ENCODE measurements at places on chromosomes 12 and 14.

DNA sequence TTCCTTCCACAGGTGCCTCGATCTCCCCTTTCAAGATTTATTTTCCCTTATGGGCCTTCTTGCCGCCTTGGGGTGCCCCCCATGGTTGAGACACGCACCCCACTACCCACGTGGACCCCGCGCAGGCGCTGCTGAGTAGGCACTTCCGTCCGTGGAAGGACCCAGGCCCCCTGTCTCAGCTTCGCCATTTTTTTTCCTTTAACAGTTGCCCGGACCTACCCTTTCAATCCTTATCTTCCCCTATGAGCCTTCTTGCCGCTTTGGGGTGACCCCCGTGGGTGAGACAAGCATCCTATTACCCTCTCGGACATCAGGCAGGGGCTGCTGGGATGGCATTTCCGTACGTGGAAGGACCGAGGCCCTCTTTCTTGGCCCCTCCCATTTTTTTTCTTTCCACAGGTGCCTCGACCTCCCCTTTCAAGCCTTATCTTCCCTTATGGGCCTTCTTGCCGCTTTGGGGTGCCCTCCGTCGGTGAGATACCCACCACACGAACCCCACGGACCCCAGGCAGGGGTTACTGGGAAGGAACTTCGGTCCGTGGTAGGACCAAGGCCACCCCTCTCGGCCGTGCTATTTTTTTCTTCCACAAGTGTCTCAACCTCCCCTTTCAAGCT is 268.2 kb downstream of the ALG10 start:
- DNase-seq: no peak

- no peak for DNase-seq
Measured at GRCh38 chr12:2588345-2588744, 206.4 kb upstream of the FKBP4 start.

DNA sequence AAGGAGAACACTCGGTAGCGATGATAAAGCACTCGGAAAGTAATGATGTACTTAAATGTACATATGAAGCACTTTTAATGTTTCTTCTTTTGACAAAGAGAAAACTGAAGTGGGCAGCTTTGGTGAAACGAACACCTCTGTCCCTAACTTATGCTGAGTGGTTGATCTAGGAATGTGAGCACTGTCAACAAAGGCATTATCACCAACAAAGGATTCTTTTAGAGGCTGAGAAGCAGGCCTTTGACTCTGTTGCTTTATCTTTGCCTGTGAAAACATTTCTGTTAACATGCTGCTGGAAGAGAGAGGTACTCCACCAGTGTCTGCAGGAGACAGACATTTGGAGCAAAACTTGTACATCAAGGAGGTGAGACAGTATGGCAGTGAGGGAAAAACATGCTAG is 103.2 kb upstream of the VRK1 start:
- DNase-seq: no peak

GRCh38 chr12:115225845-115226244 is 541.9 kb upstream of the TBX3 start:
- no peak for DNase-seq

GRCh38 chr14:92540472-92541048 is 27.0 kb downstream of the RIN3 start:
- no peak for DNase-seq

DNA sequence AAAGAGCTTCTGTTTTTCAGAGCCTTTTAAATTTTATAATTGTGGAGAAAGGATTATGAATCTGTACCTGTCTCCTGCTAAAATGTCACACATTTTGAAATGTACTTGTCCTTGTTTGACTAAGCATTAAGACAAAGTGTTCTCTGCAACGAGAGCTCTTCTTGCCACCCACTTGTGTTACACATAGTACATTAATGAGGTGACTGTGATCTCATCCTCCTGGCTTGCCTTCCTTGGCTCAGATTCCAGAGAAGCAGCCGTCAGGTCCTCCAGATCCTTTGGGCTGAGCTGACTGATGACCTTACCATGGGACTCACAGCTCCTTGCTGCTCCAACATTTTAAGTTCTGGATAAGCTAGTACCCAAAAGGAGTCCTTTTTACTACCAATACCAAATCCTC is 81.4 kb downstream of the BBS10 start:
- no peak for DNase-seq

GRCh38 chr12:116015525-116015924 is 262.0 kb downstream of the MED13L start:
- peak; percentile 17 for DNase-seq

DNA sequence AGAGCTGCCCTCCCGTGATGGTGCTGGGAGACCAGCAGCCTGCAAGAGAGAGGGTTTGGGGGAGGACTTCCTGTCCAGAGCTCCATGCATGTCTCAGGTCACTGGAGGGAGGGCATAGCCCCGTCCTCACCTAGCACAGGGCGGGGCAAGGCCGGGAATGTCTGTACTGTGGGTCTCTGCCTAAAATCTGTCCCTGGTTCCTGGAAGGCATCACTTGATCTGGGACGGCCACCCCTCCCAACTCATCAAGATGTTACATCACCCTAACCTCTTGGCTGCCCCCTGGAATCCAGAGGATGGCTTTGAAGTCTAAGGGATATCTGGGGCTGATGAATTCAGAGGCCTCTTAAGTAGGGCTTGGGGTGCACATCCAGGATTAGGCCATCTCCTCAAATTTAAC is 37.0 kb upstream of the MEG3 start:
- no peak for DNase-seq

GRCh38 chr12:88036353-88036965 is 7.3 kb upstream of the C12orf50 start:
- DNase-seq: no peak

DNA sequence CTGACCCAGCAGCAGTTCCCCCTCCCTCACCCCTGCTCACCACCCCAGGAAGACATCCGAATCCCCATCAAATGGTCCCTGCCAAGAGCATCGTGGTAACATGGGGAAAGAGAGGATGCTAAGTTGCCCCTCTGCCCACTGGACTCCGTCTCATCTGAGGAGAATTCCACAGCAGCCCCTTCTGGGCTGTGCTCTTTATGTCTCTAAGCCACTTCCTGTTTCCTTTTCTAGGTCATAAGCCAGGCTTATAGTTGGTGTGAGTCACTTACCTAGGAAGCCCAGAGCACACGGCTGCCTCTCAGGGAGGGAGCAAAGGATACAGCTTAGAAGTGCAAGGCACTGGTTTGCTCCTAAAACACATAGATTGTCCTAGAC is 76.0 kb downstream of the VCPKMT start:
- DNase-seq: peak; percentile 52

DNA sequence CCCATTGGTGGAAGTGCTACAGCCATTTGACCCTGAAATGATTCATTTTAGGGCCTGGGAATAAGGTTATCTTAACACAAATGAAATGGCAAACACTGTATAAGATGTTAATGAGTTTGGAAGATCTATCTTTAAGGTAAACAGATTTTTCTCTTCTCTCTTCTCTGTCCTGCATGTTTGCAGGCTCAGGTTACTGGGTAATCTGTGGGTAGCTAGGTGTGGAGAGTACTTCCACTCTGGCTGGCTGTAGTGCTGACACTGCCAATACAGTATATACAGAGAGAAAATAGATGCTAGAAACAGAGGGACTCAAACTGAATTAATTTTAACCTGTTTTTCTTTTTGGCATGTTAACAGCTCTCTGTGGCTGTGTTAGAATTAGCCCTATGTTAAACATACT is 84.6 kb downstream of the SLC38A6 start:
- DNase-seq: no peak

DNA sequence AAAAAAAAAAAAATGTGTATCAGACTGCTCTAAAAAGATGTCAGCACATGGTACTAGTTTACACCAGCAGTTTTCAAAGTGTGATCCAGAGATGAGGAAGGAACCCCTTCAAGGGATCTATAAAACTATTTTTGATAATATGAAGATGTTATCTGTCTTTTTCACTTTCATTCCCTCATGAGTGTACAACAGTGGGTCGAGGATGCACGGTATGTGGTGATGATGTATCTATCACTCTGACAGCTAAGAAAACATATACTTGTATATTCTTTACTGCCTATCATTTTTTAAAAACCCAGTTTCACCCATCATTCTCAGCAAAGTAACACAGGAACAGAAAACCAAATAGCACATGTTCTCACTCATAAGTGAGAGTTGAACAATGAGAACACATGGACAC is 12.4 kb downstream of the DUSP16 start:
- no peak for DNase-seq

DNA sequence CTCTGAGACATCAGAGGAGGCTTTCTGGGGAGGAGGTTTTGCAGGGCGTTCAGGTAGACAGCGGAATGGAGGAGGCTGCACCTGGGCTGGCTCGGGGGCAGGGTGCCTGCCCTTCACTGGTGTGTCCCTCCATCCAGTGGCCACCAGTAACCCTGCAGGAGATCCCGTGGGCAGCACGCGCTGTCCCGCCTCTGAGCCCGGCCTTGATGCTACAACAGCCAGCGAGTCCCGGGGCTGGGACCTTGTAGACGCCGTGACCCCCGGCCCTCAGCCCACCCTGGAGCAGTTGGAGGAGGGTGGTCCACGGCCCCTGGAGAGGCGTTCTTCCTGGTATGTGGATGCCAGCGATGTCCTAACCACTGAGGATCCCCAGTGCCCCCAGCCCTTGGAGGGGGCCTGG is 10.0 kb upstream of the ADSS1 start:
- no peak for DNase-seq

DNA sequence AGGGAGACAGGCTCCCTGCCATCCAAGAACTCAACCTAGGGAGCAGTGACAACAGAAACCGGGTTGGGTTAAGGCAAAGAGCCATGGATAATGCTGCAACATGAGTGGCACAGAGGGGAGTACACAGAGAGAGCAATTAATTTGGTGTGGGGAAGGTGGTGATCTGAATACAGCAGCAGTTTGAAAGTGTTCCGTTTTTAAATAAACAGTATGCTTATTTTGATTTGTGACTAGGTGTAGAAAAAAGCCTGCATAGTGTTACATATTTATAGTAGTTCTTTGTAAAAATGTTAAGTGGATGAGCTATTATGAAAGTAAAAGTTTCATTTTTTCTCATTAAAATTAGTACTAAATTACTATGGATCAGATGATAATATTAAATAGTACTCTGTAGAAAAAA is 8.7 kb downstream of the AKAP5 start:
- no peak for DNase-seq

GRCh38 chr12:15230137-15230536 is 8.9 kb upstream of the RERG start:
- no peak for DNase-seq

- no peak for DNase-seq
Measured at GRCh38 chr14:40796168-40796567, 810.5 kb upstream of the LRFN5 start.

DNA sequence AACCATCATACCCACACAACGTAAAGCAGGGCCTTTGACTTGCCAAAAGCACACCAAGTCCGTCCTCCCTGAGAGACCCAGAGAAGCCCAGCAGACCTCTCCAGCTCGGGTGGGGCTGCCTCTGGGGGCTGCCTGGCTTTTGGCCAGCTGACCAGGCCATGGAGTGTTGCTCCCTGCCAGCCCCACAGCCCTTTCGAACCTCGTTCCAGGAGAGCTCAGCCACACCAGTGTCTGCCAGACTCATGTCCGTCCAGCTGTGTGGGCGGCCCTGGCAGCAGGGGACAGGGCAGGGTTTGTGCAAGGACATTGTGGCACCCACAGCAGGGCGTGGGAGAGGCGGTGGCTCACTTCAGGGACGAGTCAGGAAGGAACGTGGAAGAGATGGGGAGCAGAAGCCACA is 22.6 kb upstream of the IRF2BPL start:
- DNase-seq: no peak

DNA sequence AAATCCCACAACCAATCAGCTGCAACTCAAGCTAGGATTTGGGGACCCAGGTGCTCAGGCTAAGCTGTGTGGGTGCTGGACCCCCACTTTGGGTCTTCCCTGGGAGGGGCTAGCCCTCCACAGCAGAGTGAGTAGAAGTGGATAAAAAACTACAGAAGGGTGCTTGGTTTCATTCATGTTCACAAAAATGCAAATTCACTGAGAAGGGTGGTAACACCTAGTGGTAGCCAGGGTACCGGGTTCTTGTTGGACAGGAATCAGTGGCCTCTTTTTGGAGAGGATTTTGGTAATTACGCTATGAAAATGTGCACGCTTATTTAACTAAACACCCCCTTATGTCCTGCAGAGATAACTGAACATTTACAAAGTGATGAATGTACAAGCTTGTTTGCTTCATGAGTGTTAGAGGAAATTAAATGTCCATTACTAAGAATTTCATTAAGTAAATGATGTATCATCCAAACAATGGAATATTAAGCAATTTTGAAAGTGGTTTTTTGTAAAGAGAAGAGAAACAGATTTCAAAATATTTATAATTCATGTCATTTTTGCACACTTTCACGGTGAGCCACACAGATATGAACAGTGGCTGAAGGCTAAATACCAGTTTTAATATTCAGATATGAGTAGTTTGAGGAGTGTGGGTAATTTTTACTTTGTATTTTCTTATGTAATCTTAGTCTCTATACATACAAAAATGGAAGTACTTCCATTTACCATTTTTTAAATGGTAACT is 78.3 kb downstream of the DDX51 start:
- DNase-seq: no peak

GRCh38 chr14:56884617-56885016 is 74.3 kb upstream of the OTX2 start:
- DNase-seq: no peak

- DNase-seq: no peak
Measured at GRCh38 chr12:92926549-92926948, 2.5 kb downstream of the EEA1 start.

DNA sequence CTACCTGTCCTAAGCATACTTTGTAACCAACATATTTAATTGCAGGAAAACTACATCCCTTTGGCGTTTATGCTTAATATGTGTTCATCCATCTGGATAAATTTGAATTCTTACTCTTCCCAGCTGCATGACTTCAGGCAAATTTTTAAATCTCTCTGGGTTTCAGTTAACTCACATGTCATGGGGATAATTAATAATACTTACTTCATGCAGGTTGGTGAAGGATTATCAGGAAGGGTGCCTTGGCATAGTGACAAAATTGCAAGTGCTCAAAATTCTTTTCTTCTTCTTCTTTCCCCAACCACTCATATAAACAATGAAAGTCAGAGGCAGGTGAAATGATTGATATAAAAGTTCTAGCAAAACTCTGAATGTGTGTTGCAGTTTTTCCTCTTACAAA is 15.9 kb downstream of the SYT10 start:
- DNase-seq: no peak

- no peak for DNase-seq
Measured at GRCh38 chr14:87935886-87936285, 57.1 kb downstream of the GALC start.

DNA sequence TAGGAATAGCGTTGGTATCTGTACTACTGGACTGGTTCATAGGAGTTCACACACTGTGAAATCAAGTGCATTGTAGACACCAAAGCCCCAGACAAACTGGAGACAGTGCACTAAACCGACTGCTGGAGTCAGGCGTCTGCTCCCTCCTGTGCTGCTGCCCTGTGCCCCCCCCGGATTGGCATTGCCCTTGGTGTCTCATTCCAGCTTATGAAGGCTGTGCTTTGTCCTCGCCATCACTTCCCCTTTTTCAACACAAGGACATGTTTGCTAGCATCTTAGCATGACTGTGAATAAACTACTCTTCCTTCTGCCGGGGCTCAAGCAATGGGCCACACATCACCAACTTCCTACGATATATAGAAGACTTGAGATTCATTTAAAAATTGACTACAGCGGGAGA is 84.0 kb downstream of the TMCC3 start:
- DNase-seq: no peak

- DNase-seq: no peak
Measured at GRCh38 chr12:62319058-62319457, 58.9 kb downstream of the USP15 start.

- no peak for DNase-seq
Measured at GRCh38 chr14:65141523-65141922, 39.2 kb upstream of the MAX start.

- DNase-seq: no peak
Measured at GRCh38 chr14:61720294-61720661, 25.0 kb downstream of the HIF1A start.

GRCh38 chr14:21171128-21171527 is 15.3 kb upstream of the OR5AU1 start:
- DNase-seq: no peak

All from GM10248 (cell line).